ENCODE measurements at places on chromosomes 6 and 20. TPM values are rescaled to one million over a fixed set of nuclear protein-coding genes. Genes with fewer than 3 reads are reported as not detected.
A peak's percentile ranks its signal among the peaks of the same experiment; 100 is the strongest.

Gene NNAT
- 66.8 TPM for total RNA-seq

DNA sequence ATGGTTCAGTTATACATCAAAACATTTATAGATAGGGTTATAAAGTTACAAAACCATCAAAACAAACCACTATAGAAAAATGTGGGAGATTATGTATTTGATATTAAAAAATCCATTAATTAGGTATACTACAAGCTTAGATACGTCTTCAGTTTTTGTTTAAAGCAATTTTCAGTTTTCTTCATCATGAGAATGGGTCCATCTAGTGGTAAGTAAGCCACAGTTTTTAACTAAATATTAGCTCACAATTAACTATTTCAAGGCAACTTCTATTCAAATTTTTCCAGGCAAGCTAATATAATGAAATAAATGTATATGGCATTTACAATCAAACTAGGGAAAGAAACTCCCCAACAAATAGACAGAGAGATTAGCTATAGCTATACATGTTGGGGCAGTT lies 44.4 kb downstream of the RNGTT start:
- no peaks in the 10 kb centered on the region for H3K27me3 ChIP-seq
- DNase-seq: no peak
- H3K36me3 ChIP-seq: peaks cover 5% of the 10 kb centered on the region
- no peak overlapping the region for H3K4me3 ChIP-seq
- H3K4me1 ChIP-seq: no peaks in the 10 kb centered on the region

Gene TPBG
- total RNA-seq: 29.5 TPM

- no peaks in the 10 kb centered on the region for H3K4me1 ChIP-seq
- DNase-seq: no peak
- no peak overlapping the region for H3K27ac ChIP-seq
- H3K4me3 ChIP-seq: no peak overlapping the region
These were observed 33.2 kb upstream of the RPS6KA2 start for GRCh38 chr6:166660157-166660688.

DNA sequence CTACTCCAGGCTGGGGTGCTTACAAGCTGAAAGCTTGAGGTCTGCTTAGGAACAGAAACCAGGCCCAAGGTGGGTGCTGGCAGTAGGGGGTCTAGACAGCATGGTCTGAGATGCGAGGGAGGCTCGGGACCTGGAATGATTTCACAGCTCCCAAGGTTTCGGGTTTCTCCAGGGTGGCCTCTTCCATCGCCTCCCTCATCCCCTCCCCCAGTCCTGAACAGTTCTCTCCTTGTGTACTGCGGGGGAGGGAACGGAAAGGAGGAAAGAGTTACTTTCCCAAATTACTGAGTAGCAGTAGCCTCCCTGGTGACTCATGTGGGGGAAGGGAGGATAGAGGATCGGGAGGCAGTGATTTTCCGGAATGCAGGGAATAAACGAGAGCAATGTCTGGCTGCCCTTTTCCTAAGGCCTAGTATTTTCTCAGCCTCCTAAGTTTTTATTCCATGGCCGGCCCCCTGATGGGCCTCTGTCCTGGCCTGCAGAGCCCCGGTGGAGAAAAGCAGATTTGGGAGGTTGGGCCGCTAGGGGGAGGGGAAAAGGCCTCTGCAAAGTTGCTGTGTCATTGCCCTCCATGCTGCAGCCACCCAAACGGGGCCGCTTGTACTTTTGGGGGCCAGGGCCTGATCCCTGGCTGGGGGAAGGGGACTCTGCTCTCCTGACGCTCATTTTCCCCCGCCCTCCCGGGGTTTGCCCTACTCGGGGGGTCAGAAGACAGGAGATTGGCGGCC lies 1.5 kb downstream of the BRD2 start:
- H3K4me1 ChIP-seq: peaks cover 9% of the 10 kb centered on the region
- H3K36me3 ChIP-seq: peaks cover 12% of the 10 kb centered on the region
- DNase-seq: no peak
- H3K27me3 ChIP-seq: no peaks in the 10 kb centered on the region
- peak overlapping the region; percentile 99 for H3K27ac ChIP-seq

DNA sequence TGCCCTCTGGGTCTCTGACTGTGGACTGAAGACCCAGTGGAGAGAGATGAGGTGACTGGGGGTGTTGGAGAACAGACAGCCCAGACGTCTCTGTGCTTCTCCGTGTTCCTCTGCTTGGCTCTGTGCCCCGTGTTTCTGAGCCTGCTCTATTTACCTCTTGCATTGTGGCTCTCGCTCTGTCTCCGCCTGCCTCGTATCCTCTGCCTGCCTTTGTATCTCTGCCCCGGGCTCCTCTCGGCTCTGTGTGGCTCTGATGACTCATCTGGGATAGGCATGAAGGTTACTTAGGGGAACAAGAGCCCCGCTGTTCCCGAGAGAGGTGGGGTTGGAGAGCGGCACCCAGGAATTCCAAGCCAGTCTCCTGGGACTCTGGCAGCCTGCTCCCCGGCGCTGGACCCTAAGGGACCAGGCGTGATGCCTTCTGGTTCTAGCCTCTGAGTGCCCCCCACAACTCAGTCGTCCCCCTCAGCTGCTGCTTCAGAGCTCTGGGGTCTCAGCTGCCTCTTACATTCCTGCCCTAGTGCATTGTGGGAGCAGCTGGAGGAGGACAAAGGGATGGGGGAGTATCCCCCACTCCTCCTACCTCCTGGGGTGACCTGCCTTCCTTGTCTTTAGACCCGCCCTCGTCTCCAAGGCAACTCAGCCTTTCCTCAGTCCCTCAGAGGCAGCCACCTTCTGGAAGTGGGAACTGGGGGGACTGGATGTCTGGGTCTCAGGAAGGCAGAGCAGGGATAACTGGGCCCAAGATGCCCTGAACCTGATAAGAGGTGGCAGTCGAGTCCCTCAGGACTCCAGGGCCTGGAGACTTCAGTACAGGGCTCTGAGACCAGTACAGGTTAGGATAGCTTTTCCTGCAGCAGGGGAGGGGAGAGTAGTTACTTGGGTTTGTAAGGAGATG lies 1.9 kb downstream of the DDR1 start:
- peak overlapping the region; percentile 57 for H3K4me3 ChIP-seq
- H3K4me1 ChIP-seq: peaks cover 31% of the 10 kb centered on the region
- peak overlapping the region; percentile 86 for H3K27ac ChIP-seq
- H3K27me3 ChIP-seq: no peaks in the 10 kb centered on the region

Gene PTGIS
- 40.2 TPM for total RNA-seq

GRCh38 chr6:28005152-28005890 lies 48.3 kb downstream of the OR2B6 start:
- no peak overlapping the region for H3K27ac ChIP-seq
- H3K4me3 ChIP-seq: no peak overlapping the region
- no peak for DNase-seq

DNA sequence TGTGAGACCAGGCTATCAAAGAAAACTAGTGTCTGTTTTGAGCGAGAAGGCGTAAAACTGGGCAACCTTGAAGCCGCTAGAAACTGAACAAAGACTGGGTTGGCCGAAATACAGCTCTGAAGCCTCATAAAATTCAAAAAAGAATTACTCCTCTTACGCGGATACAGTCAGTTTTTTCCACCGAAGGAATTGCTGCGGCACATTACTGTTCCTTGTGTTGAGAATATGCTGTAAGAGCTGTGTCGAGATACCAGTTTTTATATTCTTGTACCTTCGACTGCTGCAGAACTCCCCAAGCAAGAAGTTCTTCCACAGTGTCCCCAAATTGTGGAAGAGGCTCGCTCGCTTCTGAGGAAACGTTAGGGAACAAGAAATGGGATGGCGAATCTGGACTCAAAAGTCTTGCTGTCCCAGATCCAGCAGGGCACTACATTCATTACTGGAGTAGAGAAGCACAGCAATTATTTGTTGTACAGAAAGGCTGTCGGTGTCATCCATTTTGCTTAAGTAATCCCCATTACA lies 523 bp upstream of the COX7A2 start:
- H3K27ac ChIP-seq: peak overlapping the region; percentile 52
- H3K36me3 ChIP-seq: 0 out of 2 replicates have a peak, but pooled peaks cover 2% of the 10 kb centered on the region
- no peak for DNase-seq
- H3K27me3 ChIP-seq: no peaks in the 10 kb centered on the region
- peak overlapping the region; percentile 96 for H3K4me3 ChIP-seq
- H3K4me1 ChIP-seq: peaks cover under 1% of the 10 kb centered on the region

Gene SOX4
- total RNA-seq: 162 TPM

- H3K4me1 ChIP-seq: peaks cover 10% of the 10 kb centered on the region
- no peak for DNase-seq
- H3K27me3 ChIP-seq: no peaks in the 10 kb centered on the region
- no peak overlapping the region for H3K4me3 ChIP-seq
- H3K36me3 ChIP-seq: no peaks in the 10 kb centered on the region
These were observed 6.5 kb downstream of the MBOAT1 start for GRCh38 chr6:20205722-20206161.

Gene POM121L2
- total RNA-seq: 0.09 TPM

DNA sequence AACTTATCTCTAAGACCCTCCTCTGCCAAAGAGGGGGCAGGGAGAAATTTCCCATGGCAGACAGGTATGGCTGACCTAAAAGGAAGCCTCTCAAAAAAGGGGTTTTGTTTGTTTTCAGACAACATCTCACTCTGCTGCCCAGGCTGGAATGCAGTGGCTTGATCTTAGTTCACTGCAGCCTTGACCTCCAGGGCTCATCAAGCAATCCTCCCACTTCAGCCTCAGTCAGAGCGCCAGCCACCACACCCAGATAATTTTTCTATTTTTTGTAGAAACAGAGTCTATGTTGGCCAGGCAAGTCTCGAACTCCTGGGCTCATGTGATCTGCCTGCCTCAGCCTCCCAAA lies 3.8 kb downstream of the EZR start:
- no peak for DNase-seq
- peaks cover 11% of the 10 kb centered on the region for H3K4me1 ChIP-seq
- H3K27me3 ChIP-seq: peaks cover 6% of the 10 kb centered on the region
- peaks cover 10% of the 10 kb centered on the region for H3K36me3 ChIP-seq
- H3K27ac ChIP-seq: no peak overlapping the region
- H3K4me3 ChIP-seq: no peak overlapping the region

DNA sequence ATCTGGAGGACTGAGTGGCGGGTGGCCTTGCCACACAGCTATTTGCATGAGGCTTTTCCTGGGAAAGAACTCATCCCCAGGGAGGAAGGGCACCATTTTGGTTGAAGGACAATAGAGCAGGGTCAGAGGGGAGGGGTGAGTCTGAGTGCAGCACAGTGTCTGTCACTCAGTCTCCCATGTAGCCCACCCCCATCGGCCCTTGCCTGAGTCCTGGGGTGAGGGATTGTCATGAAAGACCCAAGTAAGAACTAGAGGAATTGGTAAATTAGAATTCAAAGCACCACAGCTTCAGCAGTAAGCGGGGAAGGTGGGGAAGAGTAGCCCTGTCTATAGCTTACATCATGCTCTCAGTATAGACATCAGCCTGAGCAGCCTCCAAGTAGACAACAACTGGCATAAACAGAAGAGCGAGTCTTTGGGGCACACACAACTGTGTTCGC lies 90.4 kb upstream of the TMEM30A start:
- H3K27me3 ChIP-seq: no peaks in the 10 kb centered on the region
- no peak overlapping the region for H3K4me3 ChIP-seq
- DNase-seq: peak; percentile 55
- no peaks in the 10 kb centered on the region for H3K36me3 ChIP-seq
- peak overlapping the region; percentile 31 for H3K27ac ChIP-seq

Gene ZNF341
- 6.4 TPM for total RNA-seq

DNA sequence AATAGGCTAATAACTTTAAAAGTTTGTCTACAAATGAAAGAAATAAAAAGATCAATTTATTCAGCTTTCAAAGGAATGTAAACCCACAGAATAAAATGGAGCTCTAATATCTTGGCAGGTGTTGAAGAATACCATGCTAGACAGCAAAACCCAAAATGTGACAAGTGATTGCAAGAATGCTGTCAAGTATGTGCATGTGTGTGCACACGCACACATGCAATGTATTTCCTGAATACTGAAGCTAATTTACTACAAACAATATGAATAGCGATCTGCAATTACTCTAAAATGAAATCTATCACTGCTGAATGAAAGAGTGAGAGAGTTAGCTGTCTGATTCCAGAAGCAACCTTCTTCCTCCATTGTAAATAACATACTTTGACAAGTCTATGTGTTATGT lies 179.2 kb upstream of the HSF2 start:
- H3K4me3 ChIP-seq: no peak overlapping the region
- DNase-seq: no peak
- no peaks in the 10 kb centered on the region for H3K27me3 ChIP-seq
- H3K27ac ChIP-seq: no peak overlapping the region

GRCh38 chr6:144338474-144338873 lies 53.3 kb downstream of the UTRN start:
- peaks cover 4% of the 10 kb centered on the region for H3K4me1 ChIP-seq
- H3K27me3 ChIP-seq: no peaks in the 10 kb centered on the region
- no peaks in the 10 kb centered on the region for H3K36me3 ChIP-seq
- H3K27ac ChIP-seq: no peak overlapping the region
- H3K4me3 ChIP-seq: no peak overlapping the region

Gene TPX2
- total RNA-seq: 125 TPM

DNA sequence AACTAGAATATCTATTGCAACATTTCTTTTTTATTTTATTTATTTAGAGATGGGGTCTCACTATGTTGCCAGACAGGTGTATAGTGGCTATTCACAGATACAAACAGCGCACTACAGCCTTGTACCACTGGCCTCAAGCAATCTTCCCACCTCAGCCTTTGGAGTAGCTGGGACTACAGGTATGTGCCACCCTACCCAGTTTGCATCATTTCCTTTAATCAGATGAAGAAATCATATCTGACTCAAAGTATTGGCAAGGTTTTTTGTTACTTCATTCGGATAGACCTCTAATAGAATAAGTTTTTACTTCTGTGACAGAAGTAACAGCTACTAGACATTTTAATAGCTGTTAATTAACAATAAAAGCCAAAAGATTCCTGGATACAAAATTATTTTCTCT lies 153.9 kb downstream of the CDK19 start:
- H3K27me3 ChIP-seq: no peaks in the 10 kb centered on the region
- no peak overlapping the region for H3K27ac ChIP-seq
- peaks cover 2% of the 10 kb centered on the region for H3K4me1 ChIP-seq
- no peak overlapping the region for H3K4me3 ChIP-seq
- H3K36me3 ChIP-seq: no peaks in the 10 kb centered on the region

Gene SLC35F1
- total RNA-seq: 10.0 TPM

GRCh38 chr6:2839195-2839981 lies 2.3 kb downstream of the SERPINB1 start:
- H3K27ac ChIP-seq: no peak overlapping the region
- H3K27me3 ChIP-seq: no peaks in the 10 kb centered on the region
- no peak overlapping the region for H3K4me3 ChIP-seq
- peaks cover 10% of the 10 kb centered on the region for H3K4me1 ChIP-seq
- H3K36me3 ChIP-seq: peaks cover 21% of the 10 kb centered on the region

DNA sequence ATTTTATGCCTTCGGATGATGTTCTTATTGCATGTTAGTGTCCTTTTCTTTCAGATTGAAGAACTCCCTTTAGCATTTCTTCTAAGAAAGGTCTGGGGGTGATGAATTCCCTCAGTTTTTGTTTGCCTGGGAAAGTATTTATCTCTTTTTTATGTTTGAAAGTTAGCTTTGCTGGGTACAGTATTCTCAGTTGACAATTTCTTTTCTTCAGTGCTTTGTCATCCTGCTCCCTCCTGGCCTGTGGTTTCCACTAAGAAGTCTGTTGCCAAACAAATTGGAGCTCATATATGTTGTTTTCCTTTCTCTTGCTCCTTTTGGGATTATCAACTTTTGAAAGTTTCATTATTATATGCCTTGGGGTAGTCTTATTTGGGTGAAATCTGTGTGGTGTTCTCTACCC lies 11.5 kb downstream of the GRM1 start:
- no peak for DNase-seq
- no peaks in the 10 kb centered on the region for H3K27me3 ChIP-seq
- no peaks in the 10 kb centered on the region for H3K36me3 ChIP-seq
- no peak overlapping the region for H3K4me3 ChIP-seq
- H3K4me1 ChIP-seq: no peaks in the 10 kb centered on the region

- no peaks in the 10 kb centered on the region for H3K36me3 ChIP-seq
- no peaks in the 10 kb centered on the region for H3K27me3 ChIP-seq
- no peak overlapping the region for H3K27ac ChIP-seq
- H3K4me1 ChIP-seq: no peaks in the 10 kb centered on the region
These were observed 5.2 kb upstream of the GOPC start for GRCh38 chr6:117607511-117607910.

Data from H1 (cell line).